Occipital lobe (tissue), 3 donors: ENCODE measurements at places on chromosomes 4 and X. TPM values are rescaled to one million over a fixed set of nuclear protein-coding genes. Genes with fewer than 3 reads are reported as not detected.

DNA sequence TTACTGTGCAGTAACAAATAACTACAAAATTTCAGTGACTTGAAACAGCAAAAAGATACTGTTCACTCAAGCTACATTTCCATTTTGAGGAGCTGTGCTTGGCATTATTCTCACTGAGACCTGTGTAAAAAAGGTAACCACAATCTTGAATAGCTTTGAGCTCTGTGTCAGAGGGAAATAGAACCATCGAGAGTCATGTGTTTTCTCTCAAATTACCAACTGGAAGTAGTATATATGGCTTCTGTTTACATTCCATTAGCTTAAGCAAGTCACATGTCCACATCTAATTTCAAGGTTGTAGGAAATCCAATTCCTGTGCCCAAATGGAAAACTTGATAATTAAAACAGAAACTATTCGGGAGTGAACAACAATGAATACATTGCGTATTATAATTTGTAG is 82.9 kb upstream of the BANK1 start:
- no peak for DNase-seq

- DNase-seq, result no peak
These were observed 33.5 kb downstream of the ZFP42 start for GRCh38 chr4:188029114-188029513.

DNA sequence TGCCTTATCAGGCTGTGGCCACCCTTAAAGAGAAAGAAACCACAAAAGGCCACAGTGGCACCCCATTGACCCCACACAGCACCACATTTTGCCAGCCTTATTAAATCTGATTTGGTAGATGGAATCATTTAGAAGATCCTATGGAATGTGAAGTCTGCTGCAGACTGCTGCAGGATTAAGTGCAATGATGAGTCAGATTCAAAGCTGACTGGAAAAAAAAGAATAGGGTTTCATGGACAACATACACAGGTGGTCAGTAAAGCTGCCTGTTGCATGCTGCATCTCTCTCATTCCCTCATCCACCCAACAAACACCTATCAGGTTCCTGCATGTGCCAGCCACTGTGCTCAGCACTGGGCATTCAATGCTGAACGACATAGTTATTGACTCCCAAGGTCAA is 56.6 kb downstream of the CHST7 start:
- DNase-seq, result no peak

GRCh38 chrX:84362184-84362838 is 139.9 kb downstream of the HDX start:
- DNase-seq, result no peak

GRCh38 chr4:182272151-182272550 is 28.9 kb downstream of the TENM3 start:
- DNase-seq, result no peak

DNA sequence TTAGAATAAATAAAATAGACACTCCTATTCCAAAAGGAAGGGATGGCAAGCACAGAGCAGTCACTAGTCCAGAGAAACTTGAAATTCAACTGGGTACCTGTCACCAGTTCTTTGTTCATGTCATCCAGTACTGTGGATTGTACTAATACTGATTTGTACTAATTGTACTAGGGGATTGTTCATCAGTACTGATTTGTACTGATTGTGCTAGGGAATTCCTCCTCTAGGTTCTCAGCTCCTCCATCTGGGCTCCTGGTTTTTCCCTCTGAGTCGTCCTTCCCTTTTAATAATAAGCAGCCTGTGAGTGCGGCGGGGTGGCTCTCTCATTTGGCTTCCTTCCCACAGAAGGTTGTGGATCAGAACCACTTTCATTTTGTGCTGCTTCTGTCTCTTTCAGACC is 31.0 kb upstream of the SOD3 start:
- no peak for DNase-seq

DNA sequence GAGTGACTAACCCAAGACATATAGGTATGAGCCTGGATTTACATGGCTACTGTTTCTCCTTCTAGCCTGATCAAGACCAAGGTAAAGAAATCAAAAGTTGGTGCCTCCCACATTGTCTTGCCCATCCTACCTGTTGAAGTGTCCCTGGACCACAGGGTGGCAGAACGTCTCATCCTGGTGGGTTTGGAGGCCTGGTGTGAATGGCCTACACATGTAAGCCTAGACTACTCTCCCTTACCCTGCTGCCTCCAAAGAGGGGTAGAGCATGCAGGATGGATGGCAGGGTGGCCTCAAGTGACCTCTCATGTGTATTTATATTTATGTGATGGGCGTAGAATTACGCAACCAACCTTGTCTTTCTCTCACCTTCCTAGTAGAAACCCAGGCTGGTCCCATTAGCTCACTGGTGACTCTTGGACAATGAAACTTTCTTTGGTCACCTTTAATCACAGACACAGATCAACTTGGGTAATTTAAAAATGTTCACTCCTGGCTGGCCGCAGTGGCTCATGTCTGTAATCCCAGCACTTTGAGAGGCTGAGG is 73.3 kb upstream of the SOD3 start:
- DNase-seq, result no peak

- DNase-seq, result no peak
These were observed 9.3 kb upstream of the GPRIN3 start for GRCh38 chr4:89316931-89317366.

DNA sequence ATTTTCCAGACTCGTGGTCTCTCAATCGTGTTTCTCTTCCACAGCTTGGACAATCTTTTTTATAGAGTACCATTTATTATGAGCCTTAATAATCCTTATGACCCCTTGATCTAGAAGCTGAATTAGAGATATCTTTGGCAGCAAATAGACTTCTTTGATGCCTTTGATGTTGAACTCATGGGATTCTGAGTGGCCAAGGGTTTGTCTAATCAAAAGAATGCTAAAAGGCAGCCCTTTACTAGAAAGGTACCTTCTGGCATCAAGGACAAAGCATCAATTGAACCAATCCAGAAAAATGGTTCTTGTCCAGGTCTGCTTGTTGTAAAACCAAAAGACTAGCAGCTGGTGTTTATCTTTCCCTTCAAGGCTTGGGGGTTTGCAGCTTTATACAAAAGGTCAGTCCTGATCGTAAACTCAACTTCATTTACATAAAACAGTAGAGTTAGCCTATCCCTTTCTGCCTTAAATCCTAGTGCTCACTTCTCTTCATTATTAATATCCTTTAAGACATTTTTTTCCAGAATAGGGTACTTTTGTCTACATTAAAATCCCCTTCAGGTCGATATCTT is 411.3 kb downstream of the FAT4 start:
- DNase-seq, result no peak

The ADH1C gene
- total RNA-seq, result not detected

DNA sequence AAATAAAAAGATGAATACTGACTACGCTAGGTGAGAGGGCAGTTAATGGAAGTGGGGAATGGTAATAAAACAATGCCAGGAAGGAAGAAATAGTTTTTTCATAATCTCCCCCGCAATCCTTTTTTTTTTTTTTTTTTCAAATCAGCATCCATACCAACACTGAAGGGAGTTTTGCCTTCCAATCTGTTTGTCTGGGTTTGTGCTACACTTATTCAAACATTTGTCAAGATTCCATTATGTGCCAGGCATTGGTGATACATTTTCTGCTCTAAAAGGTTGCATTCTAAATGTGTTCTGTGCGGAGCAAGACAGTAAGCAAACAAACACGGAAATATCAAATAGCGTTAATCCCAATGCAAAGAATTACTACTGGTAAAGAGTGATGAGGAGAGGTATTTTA is 437.9 kb upstream of the BOD1L1 start:
- no peak for DNase-seq

The ERAS gene
- not detected for total RNA-seq

DNA sequence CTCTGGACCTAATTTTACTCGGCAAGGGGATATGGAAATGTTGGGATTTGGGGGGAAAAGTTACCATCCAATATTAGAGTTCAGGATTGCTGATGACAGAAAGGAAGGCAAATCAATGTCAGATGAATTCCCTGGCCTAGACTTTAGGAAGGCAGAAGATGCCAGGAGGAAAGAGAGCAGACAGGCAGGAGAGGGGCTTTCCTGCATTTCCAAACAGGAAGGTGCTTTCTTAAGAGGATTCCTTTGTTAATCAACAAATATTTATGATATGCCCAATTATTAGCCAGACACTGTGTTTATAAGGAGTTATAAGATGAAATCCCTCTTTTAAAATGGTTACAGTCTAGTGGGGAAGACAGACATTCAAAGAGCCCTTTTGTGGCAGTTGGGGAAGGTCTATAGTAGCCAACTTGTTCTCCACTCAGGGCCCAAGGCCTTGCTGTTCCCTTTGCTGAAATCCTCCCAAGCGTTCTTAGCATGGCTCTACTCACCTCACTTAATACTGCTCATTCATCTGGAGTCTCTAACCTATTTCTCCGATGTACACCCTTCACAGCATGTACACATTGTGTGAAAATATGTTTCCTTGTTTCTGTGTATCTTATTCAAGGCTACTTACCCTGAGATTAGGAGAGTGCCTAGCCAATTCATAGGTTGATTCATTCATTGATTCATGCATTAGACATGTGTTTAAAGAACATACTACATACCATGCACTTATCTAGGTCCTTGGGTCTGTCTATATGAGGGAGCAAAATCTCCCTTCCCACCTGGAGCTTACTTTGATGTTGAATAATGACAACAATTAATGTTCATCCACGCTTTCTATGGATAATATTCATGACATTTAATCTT is 5.3 kb downstream of the IGFBP7 start:
- DNase-seq, result no peak

The NIPAL1 gene
- total RNA-seq, result 0.94 TPM

- DNase-seq, result no peak
These were observed 207.6 kb upstream of the HCCS start for GRCh38 chrX:10903523-10903922.

The MAML3 gene
- 4.4 TPM for total RNA-seq

The INPP4B gene
- 6.7 TPM for total RNA-seq

DNA sequence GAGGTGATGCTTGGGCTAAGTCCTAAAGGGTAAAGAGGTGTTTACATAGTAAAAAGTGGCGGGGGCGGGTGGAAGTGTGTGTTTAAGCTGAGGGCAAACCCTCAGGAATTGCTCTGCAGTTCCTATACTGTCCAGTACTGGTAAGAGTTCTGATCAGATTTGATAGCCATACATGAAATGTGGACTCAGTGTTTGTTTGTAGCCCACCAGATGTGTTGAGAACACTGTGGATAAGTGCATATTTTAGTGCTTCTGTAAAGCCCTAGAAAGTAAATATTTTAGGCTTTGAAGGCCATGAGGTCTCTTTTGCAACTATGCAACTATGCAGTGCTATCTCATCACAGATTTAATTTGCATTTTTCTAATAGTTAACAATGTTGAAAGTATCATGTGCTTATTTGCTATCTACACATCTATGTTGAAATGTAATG is 80.7 kb upstream of the EOLA2 start:
- DNase-seq, result no peak

The PPEF1 gene
- 44.5 TPM for total RNA-seq

GRCh38 chrX:125742811-125743210 is 423.1 kb downstream of the TEX13C start:
- DNase-seq, result no peak

GRCh38 chr4:150799207-150799606 is 215.9 kb downstream of the LRBA start:
- DNase-seq, result no peak

GRCh38 chrX:112678831-112679230 is 907 bp downstream of the LHFPL1 start:
- no peak for DNase-seq

The COL4A6 gene
- total RNA-seq, result 4.2 TPM

DNA sequence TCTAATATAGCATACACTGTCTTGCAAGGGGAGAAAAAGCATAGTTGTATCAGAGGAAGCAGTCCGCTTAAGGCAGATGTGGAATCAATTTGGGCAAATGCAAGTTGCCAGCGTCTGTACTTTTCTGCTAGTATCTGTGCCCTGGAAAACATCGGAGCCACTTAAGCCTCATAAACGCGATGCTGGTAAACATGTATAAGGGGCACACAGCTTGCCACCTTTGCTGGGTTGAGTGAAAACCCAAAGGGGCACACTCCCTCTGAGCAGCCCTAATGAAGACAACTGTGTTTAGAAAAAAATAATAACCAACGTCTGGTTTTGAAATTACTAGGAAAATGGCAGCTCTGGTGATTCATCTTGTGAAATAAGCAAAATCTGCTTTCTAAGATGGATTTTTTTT is 24.3 kb downstream of the SMIM20 start:
- DNase-seq, result no peak

DNA sequence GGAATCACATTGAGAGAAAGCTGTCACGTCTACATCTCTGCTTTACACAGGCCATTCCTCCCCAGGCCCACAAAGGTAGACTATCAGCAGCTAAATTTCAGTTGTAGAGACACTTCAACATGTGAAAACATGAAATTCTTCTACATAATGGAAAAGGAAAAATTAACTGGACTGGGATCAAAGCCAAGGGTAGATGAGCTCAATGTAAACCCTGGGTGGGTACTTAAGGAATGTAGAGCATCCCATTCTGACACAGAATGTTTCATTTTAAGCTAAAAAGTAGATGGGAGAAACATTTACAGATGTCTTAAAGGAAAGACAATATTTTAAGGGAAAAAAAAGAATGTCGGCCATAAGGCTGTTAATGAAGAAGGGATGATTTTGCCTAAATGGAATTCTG is 51.3 kb upstream of the NPNT start:
- DNase-seq, result no peak

- DNase-seq, result no peak
These were observed 155.3 kb downstream of the SNCA start for GRCh38 chr4:89681671-89682070.

The TCEAL9 gene
- 36.5 TPM for total RNA-seq

DNA sequence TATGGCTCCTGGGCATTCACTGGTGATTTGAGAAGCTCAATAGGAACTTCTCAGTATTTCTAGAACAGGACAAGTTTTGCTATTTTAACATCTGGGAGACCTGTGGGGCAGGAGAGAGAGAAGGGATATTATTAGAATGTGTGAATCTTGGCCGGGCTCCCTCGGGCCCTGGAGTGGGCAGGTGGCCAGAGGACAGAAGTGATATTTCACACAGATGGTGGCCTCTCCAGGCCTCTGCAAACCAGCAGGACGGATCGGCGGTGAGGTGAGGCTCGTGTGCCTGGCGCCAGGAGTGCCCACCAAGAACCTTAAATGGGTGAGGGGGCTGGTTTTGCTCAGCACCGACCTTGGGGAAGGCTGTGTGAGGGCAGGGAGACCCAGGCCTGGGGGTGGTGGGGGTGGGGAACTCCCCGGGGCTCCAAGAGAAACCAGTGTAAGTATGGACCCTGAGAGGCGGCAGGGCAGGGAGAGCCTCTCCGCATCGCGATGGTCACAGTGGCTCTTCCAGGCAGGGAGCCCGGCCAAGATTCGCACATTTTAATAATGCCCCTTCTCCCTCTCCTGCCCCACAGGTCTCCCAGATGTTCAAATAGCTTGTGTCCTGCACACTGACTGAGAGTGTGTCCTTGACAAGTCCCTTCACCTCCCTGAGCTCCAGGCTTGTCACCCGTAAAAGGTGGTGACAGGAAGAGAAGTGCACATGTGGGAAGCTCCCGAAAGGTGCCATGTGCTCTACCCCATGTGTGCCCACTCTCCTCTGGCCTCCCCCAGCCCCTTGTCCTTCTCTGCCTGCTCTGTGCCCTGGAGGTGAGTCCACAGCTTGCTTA is 64.9 kb downstream of the SORCS2 start:
- no peak for DNase-seq

DNA sequence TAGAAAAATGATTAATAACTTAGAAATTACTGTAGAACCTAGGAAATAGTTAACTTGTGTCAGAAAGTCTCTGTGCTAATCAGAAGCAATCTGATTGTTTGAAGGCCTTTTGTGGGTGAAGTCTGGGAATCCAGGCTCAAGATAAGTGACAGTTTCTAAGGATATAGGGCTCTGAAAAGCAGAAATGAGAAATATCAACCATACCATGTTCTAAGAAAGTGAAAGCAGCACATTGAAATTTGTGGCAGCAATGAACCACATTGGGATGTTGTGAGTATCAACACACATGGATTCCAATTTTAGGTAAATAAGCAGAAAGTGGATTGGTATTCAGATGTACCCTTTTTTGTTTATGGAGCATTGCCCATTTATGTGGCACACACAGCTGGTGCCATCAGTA is 464.6 kb downstream of the IL15 start:
- no peak for DNase-seq
